ENCODE measurements at places on chromosomes 12 and 14.

DNA sequence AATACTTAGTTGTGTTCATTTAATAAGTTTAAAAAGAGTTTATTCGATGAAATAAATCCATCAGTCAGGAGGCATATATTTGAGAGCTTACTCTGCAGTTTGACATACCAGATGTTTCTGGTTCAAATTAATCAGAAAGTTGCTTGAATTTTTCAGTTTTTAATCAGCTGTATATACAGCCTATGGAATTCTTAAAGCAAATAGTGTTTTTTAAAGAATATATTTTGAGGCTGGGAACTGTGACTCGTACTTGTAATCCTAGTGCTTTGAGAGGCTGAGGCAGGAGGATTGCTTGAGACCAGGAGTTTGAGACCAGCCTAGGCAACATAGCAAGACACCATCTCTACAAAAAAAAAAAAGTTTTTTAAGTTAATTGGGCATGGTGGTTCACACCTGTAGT lies 112.1 kb downstream of the MON2 start:
- no peak for DNase-seq

DNA sequence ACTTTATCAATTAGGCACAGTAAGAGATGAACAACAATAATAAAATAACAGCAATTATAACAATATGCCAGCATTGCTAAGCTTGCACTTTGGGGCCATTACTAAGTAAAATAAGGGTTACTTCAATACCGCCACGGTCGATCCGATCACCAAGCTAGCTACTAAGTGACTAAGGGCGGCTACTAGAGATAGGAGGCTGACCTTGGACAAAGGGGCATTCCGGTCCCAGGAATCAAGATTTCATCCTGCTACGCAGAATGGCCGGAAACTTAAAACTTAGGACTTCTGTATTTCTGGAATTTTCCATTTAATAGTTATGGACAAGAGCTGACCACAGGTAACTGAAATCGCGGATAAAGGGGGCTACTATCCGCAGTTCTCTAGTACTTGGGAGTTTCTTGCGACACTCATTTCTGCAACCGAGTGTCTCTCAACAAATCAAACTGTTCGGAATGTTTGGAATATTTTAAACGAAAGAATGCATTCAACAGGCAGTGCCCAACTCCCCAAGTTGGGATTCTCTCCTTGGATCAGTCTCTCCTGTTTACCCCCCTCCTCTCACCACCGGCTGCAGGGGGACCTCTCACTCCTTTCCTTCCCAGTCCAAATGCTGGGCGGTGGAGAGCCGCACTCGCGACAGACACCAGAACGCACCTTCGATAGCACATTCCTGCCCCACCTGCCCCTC lies 650 bp downstream of the HEBP1 start:
- DNase-seq: no peak

DNA sequence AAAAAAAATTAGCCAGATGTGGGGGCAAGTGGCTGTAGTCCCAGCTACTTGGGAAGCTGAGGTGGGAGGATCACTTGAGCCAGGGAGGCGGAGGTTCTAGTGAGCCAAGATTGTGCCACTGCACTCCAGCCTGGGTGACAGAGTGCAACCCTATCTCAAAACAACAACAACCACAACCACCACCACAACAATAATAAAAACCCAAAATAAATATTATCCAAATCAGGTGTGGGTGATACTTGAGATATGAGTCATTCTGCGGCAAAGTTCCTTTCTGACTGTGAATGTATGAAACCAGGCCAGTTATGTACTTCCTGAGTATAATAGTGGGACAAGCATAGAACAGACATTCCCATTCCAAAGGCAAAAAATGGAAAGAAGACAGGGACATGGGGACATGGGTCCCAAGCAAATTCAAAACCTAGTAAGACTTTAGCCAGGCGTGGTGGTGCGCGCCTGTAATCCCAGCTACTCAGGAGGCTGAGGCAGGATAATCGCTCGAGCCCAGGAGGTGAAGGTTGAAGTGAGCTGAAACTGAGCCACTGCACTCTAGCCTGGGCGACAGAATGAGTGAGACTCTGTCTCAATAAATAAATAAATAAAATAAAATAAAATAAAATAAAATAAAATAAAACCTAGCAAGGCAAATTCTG lies 9.7 kb upstream of the ERC1 start:
- no peak for DNase-seq

DNA sequence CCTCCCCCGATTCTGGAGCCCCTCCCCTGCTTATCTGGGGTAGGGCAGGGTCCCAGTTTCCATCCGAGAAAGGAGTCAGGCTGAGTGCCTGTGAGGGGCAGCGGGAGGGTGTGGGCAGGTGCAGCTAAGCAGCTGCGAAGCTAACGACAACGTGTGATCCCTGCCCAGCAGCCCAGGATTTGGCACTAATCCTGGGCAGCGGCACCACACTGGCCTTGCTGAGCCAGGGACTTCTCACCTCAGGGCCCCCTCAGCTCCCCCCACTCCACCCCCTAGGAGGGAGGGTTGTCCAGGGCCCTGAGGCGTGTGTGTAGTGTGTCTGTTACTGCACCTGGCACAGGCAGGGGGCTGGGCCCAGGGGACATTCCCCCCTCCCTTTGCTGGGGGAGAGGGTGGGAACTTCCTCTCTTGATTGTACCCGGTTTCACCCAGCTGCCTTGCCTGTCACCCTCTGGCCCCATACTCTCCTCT lies 1.8 kb downstream of the SMIM41 start:
- DNase-seq: no peak

DNA sequence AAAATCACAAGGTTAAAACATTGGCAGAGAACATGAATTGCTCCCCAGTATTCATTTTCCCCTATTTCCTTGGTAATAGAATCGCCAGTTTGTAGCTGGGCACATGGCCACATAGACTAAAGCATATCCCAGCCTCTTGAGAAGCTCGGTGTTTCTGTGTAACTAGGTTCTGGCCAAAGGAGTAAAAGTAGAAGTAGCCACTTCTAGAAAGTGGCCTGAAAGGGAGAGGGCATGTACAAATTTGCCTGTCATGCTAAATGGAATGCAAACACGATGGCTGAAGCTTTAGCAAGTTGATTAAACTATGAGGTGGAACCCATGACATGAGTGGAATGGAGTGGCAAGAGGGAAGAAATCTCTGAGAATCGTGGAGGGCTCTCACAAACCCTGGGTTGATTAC lies 173.7 kb upstream of the EGLN3 start:
- no peak for DNase-seq

Measured in stimulated activated naive CD4-positive, alpha-beta T cell (primary cell).